AG09309 (cell line): ENCODE measurements at places on chromosomes 6 and 20.

DNA sequence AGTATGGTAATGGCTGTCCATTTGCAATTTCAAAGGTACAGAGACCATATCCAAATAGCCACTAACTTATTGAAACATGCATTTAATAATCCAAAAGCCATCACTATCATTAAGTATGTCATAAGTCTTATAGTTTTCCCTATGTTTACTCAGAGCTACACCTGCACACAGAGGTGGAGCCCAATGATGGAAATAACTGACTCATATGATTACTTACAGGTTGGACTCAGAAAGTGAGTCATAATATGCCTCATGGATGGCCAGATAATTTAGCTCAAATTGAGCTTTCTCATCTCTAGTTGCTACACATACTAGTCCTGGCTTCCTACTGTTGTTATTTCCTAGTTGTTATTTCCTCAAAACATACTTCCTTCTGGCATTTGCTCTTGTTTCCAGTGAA is 104.4 kb upstream of the KHDRBS2 start:
- no peak for DNase-seq

DNA sequence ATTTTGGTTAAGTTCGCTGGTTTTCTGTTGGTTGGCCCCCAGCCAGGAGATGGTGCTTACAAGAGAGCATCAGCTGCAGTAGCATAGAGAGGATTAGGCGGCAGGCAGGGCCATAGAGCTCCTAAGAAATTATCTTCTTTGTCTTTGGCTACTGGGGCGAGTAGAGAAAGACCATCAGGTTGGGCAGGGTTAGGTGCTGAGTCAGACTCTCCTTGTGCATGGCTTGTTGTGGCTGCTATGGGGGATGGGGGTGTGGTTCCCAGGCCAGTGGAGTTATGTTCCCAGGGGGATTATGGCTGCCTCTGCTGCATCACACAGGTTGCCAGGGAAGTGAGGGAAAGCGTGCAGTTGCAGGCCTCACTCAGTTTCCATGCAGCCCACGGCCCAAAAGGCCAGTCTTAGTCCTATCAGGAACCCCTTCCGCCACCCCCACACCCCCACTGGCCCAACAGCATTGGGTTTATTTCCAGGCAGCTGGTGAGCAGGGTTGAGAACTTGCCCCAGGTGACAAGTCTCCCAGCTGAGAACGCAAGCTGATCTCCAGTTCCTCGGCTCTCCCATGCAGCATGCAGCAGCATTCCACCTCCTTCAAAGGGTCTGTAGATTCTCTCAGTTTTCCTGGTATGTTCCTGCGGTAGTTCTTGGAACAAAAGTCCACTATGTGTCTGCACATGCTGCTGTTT is 243.7 kb downstream of the UTRN start:
- DNase-seq: no peak

DNA sequence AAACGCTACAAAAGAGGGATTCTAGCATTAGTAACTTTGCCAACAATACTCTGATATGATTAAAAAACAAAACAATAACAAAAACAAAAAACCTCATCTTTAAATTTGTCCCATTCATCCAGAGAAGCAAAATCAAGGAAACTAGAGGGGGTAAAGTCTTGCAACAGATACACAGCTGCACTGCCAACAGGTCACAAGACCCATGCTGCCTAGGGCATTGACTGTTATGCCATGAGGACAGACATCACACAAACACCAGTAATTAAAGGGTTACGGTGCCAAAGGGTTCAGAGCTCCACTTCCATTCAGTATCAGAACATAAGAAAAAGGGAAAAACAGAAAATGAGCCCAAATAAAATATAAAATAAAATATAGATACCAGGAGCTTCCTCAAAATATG is 1.6 kb downstream of the TBC1D20 start:
- no peak for DNase-seq

- DNase-seq: no peak
Observed at GRCh38 chr6:39923861-39924260, 10.4 kb downstream of the MOCS1 start.

GRCh38 chr20:60895363-60896079 is 356.5 kb upstream of the CDH4 start:
- no peak for DNase-seq

DNA sequence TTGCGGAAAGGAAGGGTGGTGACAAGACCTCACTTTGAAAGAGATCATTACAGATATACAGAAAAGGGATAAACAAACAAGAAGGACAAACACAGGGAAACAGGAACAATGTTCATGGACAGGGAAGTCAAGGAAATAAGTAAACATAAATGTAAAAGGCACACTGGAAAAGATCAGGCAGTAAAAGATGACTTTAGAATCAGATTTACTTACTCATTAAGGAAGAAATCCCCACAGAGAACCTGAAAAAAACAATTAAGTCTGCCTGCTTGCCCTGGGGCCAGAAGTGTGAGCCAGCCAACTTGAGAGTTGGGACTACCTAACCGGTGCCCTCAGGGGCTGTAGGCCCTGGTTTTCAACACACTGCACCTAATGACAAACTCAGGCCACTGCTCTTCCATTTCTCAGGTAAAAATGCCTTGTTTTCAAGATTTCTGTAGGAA is 1.7 kb downstream of the APMAP start:
- DNase-seq: no peak

GRCh38 chr6:160055813-160056212 is 65.8 kb upstream of the SLC22A1 start:
- DNase-seq: no peak

DNA sequence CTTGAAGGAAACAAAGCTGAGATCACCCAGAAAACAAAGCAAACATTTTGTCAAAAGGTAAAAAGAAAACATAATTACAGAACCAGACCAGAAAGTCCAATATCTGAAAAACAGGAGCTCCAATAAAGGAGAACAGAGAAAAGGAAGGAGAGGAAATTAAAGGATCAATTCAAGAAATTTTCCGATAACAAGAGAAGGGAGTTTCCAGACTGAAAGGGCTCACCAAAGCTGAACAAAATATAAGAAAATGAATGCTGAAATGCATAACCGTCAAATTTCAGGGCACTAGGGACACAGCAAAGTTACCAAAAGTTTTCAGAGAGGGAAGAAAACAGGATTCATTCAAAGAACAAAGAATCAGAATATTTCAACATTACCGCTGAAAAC is 23.9 kb downstream of the ILRUN start:
- no peak for DNase-seq

DNA sequence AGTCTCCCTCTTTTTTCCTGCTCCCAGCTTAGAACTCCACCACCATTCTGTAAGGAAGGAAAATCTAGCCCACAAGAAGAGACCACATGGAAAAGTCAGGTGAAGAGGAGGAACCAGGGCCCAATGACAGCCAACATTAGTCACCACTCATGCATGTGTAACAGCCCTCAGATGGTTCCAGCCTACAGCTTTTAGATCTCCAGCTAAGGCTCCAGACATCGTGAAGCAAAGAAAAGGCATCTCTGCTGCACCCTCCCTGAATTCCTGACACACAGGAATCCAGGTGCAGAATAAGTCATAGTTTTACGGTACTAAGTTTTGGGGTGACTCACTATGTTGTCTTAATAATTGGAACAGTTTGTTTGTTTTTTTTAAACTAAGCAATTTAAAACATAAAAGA is 25.5 kb downstream of the DCDC2 start:
- no peak for DNase-seq

DNA sequence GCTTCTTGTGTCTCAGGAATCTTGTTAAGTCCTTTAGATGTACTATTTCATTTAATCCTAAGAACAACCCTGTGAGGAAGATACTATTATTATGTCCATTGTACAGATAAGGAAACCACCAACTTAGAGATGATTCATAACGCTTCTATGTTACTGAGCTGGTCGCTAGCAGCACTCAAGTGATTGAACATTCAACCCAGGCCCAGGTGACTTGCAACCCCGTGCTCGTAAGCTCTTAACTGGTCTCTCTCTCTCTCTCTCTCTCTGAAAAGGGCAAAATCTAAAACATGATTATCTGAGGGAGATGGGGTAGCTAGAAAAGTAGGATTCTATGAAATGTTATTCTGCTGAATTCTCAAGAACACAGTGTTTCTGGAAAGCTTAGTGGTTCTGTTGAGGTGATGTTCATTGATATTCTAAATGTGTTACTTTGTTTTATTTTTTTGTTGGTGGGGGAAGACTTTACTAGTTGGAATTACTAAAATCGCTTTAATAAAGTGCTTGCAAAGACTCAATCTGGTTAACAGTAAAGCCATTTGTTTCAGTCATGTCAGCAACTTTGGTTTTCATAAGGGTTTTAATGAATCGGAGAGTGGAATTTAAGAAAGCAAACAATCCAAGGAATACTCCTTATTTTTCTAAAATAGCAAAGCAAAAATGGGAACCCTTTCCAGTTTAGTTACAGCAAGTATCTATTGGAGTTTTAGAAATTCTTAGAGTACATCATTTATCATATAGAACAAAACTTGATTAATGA is 265.0 kb upstream of the TAB2 start:
- DNase-seq: no peak

DNA sequence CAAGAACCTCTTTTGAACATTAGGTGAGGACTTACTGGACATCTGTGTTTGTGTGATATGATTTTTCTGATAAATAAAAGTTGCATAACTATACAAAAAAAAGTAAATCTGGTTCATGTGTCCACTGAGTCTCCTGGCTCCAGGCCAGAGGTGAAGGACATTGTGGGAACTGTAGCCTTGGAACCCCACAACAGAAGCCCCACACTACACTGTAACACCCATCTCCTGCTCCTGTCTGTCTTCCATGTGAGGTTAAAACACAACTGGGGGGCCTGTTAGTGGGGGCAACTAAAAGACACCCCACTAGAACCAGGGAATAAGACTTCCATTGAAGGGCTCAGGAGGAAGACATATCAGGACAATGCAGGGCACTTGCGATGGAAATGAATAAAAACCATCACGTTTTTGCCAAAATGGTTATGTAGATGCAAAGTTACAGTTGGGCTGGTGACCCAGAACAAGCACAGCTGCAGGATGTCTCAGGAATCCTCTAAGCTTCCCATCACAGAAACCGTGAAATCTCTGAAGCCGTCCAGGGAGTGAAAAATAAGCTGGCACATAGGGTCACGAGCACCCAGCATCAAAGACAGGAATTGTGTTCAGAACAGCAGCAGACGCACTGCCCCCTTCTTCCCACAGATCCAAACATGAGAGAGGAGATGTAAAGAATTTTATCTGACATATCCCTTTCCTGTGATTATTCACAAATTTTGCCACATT is 36.7 kb upstream of the PCSK2 start:
- no peak for DNase-seq

DNA sequence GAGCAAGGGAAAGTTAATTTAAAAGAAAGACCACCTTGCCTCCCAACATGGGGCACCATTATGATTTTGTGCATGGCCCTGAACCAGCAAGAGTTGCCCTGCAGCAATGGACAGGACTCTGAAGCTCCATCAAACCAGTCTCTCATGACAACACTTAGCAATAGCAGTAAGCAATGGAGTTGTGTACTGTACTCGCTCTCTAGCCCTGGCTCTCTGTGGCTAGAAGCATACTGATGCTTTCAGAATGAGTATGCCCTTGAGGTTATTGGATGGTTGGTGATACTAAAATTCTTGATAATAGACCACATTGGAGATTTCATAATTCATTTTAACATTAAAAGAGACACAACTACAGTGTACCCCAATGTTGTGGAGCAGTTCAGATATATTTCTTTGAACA is 23.2 kb upstream of the LMBRD1 start:
- DNase-seq: no peak

DNA sequence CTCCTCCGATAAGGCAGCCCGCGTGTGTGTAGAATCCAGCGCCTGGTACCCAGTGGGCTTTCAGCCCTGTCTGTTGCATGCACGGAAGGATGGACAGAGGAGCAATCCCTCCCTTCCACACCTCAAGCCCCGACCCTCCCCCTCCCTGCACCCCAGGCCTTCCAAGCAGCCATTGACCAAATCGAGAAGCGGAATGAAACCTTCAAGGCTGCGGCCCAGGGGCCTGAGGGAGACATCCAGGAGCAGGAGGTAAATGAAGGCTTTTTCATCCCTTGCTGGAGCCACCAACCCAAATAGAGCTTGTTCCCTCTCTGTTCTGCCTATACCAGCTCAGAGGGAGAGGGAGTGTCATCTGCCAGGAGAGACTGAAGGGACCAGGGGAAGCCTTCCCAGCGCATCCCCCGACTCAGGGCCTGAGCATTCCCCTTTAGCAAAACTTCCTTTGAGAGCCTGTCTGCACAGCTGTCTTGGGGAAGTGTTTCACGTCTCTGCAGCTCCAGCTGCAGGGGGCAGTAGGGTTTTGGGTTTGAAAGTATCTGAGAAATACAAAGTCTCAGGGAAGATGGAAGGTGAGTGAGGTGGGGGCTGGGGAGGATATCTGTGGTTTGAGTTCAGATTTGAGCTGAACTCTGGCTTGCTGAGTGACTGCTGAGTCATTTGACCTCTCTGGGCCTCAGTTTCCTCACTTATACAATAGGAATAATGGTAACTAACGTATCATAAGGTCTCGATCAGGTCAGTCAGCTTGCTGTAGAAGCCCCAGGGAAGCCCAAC is 16.1 kb downstream of the FGD2 start:
- no peak for DNase-seq

- DNase-seq: no peak
Observed at GRCh38 chr6:3316331-3316730, 57.6 kb downstream of the PSMG4 start.

- DNase-seq: no peak
Observed at GRCh38 chr6:170505306-170505705, 47.8 kb downstream of the PSMB1 start.

DNA sequence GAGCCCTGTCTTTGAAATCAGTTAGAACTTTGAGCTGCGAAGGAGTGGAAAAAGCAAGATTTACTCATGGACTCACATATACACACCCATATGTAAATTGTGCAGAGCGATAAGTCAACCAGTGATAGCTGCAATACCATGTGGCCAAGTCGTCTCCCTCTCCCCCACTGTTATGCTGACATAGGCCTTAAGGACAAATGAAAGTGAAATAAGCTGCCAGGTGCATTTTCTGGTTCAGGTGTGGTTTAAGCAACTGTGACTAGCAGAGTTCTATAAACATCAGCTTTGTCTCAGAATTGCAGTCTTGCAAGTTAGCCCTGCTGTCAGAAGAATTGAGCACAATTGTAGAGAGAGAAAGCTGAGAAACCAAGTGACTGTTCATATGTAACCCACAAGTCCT is 9.6 kb downstream of the FAM83B start:
- DNase-seq: no peak

- peak; percentile 67 for DNase-seq
Observed at GRCh38 chr20:19252451-19253120, 40.1 kb downstream of the SLC24A3 start.

DNA sequence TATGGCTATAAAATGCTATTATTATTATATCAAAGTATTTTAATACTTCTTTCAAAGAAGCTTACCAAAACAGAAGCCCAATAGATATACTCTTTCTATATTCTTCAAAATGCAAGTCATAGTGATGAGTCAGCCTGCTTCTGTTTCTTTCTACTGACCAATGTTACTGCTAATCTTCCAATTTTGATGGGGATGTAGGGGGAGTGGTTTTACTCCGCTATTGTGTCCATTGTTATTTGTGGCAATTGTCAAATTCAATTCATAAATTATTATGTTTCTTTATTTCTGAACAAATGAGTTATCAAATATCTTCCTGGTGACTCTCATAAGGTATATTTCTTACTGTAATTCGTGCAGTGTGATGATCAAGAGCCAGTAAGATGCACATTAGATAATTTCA is 221.5 kb upstream of the DEFB112 start:
- DNase-seq: no peak
